ENCODE measurements at places on chromosomes 3 and 15.

DNA sequence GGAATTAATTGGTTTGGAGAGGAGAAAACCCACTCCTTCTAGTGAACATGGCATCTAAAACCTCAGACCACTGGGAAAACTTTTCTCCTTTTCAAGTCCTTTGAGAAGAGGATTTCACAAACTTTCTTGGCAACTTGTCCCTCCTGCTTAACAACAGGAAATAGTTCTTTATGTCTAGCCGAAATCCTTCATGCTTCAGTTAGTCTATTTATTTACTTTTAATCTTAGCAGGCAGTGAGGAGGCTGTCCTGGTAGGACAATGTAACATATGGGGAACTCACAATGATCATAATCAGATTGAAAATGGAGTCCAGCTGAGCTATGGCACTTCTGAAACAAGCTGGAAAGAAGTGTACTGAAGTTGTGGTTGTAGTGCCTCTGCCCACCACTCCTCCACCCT, 50.6 kb downstream of the KY start:
- DNase-seq, result no peak

DNA sequence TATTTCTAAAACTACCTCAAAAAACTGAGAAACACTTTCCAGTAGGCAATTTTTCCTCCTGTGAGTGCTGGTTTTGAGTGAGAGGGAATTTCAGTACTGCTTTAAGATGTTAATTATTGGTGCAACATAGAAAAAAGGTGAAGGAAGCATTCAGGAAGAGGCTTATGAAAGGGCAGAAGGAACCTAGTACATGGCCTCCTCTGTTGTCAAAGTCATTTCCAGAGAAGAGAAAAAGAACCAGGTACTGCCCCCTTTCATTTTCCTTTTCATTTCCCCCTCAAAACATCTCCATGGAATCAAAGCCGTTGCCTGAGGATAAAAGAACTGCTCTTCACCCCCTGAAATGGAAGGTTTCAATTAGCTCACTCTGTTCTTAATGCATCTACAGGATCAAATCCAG, 19.8 kb downstream of the RARRES1 start:
- DNase-seq, result no peak

GRCh38 chr15:38332711-38333110, 80.1 kb downstream of the SPRED1 start:
- no peak for DNase-seq

GRCh38 chr3:11386465-11387113, 114.4 kb downstream of the ATG7 start:
- no peak for DNase-seq

- no peak for DNase-seq
These were observed 119.4 kb downstream of the ECT2 start for GRCh38 chr3:172869784-172870518.

- no peak for DNase-seq
These were observed 52.9 kb downstream of the PPCDC start for GRCh38 chr15:75076277-75076676.

DNA sequence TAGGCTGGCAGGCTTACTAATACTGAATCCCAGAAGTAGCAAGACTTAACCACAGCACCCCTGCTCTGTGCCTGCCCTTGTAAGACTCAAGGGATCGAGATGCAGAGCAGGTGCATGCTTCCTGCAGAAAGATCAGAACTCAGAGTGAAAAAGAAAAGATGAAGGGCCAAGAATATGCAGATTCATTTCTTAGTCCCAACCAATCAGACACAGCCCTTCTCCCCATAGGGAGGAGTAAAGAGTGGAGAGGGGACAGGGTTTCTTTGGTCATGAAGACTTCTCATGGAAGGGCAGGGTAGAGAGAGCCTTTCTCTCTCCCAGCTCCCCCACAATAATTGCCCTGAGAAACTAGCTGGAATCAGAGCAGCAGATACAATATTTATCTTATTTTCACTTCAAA, 105.6 kb upstream of the MB21D2 start:
- DNase-seq, result no peak

GRCh38 chr3:179309225-179310078, 13.4 kb upstream of the ZNF639 start:
- DNase-seq, result no peak

DNA sequence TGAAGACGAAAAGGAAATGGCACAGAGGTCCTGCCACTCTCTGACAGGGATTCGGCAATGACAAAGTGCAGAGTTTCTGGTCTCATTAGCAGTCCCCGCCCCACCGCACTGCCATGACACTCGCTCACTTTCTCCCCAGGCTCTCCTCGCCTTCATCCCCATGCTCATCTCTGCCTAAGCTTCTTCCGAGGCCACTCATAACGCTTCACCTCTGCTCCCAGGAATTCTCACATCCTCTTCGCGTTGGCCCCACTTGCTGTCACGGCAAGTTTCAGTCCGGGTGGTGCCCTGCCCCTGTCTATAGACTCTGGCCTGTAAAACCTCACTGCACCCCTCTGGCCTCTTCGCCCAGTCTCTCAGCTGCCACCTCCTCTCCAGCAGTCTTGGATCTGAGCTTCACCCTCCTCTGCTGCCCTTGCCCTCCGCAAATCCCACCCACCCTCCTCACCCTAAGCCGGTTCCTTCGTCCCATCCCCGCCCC, 654 bp downstream of the RUBCN start:
- peak; percentile 23 for DNase-seq

GRCh38 chr3:64058566-64058965, 35.3 kb upstream of the PSMD6 start:
- no peak for DNase-seq

DNA sequence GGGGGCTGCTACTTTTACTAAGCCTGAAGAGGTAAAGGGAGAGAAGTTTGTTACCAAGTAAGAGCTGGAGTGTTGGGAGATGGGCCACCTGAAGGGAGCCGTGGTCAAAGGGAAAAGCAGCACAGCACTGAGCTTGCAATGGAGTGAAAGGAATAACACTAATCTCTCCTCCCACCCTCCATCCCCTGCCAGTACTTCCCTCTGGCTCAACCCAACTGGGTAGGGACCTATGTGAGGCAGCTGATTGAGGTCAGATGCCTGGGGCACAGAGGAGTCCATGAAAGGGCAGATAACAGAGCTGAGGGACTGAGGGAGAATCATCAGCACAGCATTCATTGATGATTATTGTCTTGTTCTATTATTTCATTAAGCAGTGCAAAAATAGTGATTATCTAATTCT, 212.4 kb upstream of the TBC1D5 start:
- no peak for DNase-seq

DNA sequence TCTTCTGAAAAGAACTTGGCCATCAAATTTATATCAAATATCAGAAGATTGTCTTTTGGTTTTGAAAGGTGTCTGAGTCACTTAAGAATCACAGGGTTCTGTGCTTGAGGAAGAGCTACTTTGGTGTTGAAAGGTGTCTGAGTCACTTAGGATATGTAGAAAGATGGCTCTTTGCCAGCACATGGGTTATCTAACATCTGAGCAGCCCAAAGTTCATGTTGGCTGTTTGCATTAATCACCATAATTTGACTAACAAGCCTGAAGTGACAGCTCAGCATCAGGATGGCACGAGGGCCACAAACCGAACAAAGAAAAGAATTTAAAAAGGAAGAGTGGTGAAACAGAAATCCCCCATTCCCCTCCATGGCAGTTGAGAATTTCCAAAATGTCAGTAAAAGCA, 190.5 kb upstream of the CMC1 start:
- peak; percentile 17 for DNase-seq

GRCh38 chr3:192850451-192850981, 67.1 kb downstream of the MB21D2 start:
- DNase-seq, result peak; percentile 9

DNA sequence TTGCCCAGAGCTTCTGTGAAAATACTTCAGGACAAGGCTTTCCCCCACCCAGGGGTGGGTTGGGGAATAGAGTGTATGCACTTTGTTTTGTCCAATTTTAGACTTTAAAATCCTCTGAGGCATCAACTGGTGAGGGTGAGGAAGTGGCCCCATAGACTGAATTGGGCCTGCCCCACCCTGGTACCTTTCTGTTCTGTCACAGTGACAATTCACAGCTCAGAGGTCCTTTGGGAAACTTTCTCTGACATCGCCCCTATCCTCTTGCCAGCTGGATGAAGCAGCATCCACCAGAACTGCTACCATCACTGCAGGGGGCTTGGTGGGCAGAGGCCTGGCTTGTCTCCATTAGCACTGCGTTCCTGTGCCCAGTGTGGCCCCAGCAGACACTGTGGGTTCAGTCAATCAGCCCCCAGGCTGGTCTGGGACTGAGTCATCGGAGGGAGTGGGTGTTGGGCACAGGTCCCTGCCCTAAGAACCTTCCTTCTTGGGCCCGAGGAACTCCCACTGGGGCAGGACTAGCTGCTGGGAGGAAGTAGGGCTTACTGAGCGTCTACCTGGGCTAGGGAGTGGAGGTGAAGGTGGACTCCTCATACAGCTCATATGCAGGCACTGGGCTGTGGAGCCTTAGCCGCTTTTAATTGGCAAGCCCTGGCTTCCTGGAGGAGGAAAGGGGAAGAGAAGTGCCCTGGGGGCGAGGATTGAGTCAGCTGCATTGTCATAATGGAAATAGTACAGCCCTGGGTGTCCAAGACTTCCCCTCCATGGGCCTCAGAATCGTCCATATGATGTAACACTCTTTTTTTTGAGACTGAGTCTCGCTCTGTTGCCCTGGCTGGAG, 1.5 kb upstream of the PPM1M start:
- DNase-seq, result peak; percentile 29

DNA sequence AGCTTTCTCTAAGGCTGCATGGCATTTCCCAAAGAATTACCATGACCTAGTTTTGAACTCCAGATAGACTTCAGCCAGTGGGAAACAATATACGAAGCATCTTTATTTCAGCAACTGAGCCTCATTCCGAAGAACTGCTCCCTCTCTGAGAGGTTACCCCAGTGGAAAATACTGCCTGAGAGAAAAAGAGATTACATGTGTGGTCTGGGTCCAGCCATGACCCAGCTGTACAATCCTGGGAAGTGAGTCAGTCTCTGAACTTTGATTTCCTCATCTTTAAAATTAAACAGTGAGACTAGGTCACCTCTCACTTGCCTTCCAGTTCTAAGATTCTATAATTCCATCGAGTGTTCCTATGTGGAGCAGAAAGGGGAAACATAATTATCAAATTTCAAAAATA, 42.4 kb downstream of the TNIK start:
- no peak for DNase-seq

- no peak for DNase-seq
These were observed 322.6 kb upstream of the TLE3 start for GRCh38 chr15:70420086-70420947.

- no peak for DNase-seq
These were observed 871 bp downstream of the MAP1A start for GRCh38 chr15:43518197-43518761.

DNA sequence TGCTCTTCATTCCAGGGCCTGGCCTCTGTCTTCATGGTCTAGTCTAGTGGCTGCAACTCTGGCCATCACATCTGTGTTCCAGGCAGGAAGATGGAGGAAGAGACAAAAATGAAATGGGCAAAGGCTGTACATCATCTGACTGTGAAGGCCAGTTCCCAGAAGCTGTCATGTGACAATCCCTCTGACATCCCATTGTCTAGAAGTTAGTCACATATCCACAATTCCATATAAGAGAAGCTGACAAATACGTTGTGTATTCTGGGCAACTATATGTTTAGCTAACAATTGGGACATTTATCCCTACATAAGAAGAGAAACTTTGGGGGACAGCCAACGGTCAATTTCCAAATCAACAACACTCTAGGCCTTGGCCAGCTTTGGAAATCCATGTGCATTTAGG, 34.5 kb upstream of the C3orf70 start:
- DNase-seq, result no peak

DNA sequence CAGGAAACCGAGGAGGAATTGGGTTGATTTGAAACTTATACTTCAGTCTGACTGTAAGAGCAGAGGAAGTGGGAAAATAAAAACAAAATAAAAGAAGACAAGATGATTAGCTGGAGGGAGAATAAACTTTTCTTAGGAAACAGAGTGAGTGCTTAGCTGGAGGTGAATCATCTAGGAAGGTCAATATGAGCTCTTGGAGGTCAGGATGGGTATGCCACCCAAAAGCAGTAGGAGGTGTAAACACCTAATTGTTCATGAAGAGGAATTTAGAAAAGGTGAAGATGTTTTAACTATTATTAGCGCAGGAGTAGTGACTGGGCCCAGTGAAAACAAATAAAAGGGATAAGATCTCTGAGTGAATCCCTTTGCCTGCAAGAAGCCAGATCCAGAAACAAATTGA, 39.9 kb upstream of the ARL14 start:
- no peak for DNase-seq

DNA sequence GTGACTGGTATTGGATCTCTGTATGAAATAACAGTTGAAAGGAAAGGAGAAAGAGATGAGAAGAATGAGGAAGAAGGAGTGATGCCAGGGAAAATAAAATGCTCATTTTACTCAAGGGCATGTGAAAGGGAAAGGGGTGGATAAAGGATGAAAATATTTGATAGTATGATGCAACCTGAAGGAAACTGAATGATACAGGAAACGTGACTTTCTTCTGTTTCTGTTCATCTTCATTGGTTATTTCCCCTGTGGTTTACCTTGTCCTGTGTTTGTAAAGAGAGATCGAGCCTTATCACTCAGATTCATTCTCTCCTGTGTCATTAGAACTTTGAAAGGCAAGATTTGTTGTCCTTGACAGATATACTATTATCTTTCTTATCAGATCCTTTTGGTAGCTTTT, 243.6 kb upstream of the SLITRK3 start:
- DNase-seq, result no peak

GRCh38 chr3:125398952-125399351, 23.8 kb upstream of the ZNF148 start:
- no peak for DNase-seq

- no peak for DNase-seq
These were observed 17.9 kb upstream of the TM4SF1 start for GRCh38 chr3:149395107-149396089.

DNA sequence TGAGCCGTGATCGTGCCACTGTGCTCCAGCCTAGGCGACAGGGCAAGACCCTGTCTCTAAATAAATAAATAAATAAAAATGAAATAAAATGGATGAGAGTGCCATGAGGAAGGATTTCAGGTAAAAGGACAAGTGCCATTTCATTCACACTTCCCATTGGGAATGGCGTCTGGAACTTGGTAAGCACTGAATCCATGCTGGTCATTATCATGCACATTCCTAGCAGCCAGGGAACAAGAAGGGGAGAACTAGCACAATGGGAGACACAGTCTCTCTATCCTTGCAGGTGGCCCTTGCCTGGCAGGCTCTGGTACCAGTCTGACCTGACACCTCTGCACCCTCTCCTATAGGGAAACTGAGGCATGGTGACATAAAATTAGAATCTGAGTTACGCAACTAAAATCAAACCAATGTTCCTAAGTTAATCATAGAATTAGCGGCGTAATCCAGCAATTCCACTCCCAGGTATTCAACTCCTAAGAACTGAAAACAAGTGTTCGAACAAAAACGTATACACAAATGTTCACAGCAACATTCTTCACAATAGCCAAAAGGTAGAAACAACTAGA, 70.8 kb upstream of the MFGE8 start:
- DNase-seq, result no peak

GRCh38 chr15:40633178-40633577, 39.1 kb downstream of the KNL1 start:
- DNase-seq, result no peak
